ENCODE measurements at places on chromosomes 5 and 9.

DNA sequence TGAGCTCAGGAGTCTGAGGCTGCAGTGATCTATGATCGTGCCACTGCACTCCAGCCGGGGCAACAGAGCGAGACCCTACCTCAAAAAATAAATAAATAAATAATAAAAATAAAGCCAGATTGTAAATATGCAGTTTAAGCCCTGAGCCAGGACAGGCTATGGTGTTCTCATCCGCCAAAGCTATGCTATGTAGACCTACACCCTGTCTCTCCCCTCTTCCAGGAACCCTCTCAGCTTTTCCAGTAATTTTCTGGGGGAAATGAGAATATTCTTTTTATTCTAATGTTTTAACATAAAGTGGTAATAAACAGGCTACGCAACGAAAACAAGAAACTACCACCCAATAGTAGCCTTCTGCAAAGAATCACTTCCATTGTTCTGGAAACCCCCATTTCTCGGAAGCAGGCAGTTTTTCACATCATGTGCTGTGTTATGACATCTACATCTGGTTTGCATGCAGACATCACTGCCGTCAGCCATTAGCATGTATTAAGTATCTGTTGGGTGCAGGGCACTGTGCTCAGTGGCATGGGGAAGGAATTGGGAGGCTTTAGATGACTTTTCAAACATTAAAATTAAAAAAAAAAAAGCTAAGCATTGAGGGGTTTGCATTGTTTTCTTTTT is 38.0 kb upstream of the F2R start:
- no peak for DNase-seq

- DNase-seq: no peak
Measured at GRCh38 chr5:61731946-61732314, 399.9 kb downstream of the ZSWIM6 start.

DNA sequence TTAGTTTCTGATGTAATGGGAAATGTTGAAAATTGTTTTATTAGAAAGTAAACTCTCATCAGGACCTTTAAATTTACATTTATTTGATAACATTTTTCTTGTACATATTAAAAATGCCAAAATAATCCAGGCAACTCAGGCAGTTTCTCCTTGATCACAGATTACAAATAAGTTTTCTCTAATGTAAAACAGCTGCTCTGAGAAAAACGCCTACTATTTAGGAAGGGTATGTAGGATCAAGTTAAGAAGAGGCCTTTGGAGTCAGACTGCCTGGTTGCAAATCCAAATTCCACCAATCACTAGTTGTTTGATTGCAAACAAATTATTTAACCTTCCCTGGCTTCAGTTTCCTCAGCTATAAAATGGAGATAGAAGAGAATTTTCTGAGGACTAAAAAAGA is 610.8 kb downstream of the PDE4D start:
- DNase-seq: no peak

- DNase-seq: no peak
Measured at GRCh38 chr5:62627121-62627520, 48.5 kb downstream of the LRRC70 start.

- DNase-seq: no peak
Measured at GRCh38 chr5:148801682-148802276, 24.6 kb upstream of the ADRB2 start.

- no peak for DNase-seq
Measured at GRCh38 chr9:125140576-125140975, 2.8 kb downstream of the SCAI start.

GRCh38 chr5:84635235-84636055 is 250.8 kb upstream of the EDIL3 start:
- no peak for DNase-seq

DNA sequence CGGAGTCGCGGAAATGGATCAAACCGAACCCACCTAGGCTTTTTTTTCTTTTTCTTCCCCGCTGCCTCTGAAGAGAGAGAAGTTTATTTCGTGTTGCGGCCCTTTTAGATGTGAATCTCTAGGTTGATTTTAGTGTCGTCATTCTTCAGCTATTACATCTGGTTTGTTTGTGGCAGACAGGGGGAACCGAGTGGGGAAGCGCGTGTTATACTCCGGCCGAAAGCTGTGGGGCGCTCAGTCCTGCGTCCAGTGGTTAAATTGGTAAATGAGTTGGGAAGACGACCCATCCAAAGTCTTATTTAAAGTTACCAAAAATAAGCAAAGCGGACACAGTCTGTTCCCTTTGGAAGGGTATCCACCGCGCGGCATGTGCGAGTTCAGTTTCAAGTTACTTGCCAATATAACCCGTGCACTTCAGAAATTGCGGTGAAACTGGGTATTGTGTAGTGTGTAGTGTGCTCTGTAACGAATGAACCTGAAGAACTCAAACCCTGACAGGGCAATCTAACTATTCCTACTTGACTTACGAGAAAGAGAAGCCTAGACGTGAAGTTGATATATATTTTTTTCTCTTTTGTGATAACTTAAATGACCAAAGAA is 1.3 kb downstream of the MAN2A1 start:
- peak; percentile 46 for DNase-seq

GRCh38 chr5:135476615-135477581 is 24.7 kb upstream of the TIFAB start:
- no peak for DNase-seq

- DNase-seq: peak; percentile 30
Measured at GRCh38 chr9:93183663-93184431, at the start of gene WNK2. Gene WNK2 (plus strand): TSS chr9:93184139. CDS start chr9:93184930, 791 bp downstream.

DNA sequence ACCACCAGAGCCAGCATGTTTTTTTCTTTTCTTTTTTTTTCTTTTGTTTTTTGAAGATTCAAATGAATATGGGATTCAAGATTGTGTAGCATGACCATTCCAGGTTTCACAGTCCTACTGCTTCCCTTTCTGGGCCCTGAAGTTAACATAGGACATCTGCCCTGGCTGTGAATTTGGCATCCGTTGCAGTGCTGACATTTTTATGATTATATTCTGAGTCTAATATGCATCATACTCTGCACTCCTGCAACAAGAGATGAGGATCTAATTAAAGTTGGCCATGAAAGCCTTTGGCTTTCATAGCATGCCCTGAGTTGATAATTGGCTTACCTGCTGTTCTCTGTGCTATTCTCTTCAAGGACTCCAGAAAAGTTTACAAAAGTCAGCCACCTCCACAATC is 29.8 kb downstream of the C5orf22 start:
- no peak for DNase-seq

DNA sequence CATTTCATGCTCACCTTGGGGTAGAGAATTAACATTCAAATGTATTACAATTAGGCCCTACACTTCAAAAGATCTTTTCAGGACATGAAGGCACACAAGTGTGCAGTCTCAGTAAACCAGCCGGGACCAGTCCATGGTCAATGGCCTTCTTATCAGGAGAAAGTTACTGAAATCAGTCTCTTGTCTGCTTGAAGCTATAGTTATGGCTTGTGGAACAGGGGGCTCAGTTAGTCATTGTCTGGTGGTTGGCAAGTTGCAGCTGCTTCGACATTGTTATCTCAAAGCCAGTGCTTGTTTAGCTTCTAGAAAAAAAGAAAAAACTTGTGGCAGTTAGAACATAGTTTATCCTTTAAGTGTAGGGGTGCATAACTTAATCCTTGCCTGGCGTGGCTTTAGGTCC is 213.1 kb upstream of the ACO1 start:
- DNase-seq: no peak

DNA sequence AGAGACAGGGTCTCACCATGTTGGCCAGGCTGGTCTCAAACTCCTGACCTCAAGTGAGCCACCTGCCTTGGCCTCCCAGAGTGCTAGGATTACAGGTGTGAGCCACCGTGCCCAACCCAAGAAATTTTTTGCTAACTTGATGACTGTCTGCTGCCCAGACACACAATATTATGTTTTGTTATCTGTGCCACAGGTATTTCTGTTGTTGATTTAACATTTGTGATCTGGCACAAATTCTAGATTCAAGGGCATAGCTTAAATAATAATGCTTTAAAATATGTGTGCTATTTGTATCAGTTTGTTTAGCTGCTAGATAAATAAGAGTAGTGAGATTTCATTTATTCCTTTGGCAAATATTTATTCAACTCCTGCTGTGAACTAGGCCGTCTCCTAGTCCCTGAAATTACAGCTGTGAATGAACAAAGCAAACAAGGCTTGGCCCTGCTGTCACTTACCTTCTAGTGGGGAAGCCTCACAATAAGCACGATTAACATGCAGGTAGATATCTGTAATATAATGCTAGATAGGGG is 35.3 kb downstream of the GAPVD1 start:
- DNase-seq: no peak

- DNase-seq: no peak
Measured at GRCh38 chr9:33914887-33915628, 98.1 kb downstream of the UBE2R2 start.

GRCh38 chr9:11992866-11993265 is 700.3 kb upstream of the TYRP1 start:
- DNase-seq: no peak
